ENCODE measurements at places on chromosomes 5 and 9. TPM values are rescaled to one million over a fixed set of nuclear protein-coding genes. Genes with fewer than 3 reads are reported as not detected.

- DNase-seq, result no peak
Measured at GRCh38 chr5:142532781-142533176, 153.1 kb downstream of the FGF1 start.

Gene OR1Q1
- not detected for total RNA-seq

Gene RRAGA
- total RNA-seq, result 53.6 TPM

DNA sequence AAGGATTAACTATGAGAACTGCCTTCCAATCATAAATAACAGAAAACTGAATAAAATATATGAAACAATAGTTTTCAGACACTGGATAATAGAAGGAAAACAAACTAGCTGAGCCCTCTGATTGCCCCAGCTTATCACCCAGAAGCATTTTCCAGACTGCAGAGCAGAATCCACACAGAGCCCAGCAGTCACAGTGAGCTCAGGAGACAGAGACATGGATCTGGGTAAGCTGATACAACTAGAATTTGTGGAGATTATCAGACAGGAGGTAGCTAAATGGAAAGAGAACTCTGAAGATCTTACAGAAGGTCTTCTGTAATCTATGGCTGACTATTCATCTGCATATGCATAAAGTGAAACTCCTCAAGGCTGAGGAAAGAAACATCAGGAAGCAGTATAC is 128.8 kb downstream of the NR2F1-AS1 start:
- no peak for DNase-seq

DNA sequence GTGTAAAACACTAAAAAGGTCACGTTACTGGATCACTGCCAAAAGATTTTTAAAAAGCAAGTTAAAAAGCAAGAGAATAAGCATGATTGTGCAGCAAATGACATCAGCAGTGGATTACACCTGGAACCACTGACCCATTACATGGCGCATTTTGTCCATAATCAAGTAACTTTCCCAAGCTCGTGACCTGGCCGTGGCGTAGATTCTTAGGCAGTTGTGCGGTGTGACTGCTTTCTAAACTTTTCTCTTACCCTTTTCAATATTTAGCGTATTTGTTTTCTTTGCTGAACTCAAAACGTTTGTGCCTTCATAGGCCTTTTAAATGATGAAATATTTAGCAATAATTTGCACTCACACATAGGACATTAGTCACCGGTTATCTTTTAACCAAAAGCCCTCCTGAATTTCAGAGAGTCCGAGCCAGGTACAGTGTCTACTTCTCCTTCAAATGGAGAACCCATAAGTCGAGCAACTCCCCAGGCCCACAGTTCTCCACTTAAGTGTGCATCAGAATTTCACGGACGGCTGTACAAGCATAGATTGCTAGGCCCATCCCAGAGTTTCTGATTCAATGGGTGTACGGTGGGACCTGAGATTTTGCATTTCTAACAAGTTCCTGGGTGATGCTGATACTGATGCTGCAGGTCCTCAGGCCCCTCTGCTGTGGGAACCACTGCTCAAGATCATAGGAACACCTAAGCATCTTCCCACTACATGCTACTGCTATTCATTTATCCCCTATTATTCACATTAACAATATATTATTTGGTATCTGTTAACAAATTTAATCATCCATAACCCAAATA is 144.4 kb downstream of the GLIS3 start:
- DNase-seq, result no peak

DNA sequence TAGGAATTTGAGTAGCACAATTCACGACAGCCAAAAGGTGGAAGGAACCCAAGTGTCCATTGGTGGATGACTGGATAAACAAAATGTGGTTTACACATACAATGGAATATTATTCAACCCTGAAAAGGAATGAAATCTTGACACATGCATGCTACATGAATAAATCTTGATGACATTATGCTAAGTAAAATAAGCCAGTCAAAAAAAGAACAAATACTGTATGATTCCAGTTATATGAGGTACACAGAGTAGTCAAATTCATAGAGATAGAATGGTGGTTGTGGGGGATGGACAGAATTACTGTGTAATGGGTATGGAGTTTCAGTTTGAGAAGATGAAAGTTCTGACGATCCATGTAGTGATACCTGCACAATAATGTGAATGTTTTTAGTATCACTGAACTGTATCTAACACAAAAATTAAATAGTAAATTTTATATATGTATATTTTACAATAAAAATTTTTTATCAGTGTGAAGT is 117.7 kb upstream of the GNA14 start:
- DNase-seq, result no peak
